ENCODE measurements at places on chromosomes 6 and 20.

GRCh38 chr20:21643417-21643816 is 62.0 kb upstream of the PAX1 start:
- DNase-seq, result no peak

DNA sequence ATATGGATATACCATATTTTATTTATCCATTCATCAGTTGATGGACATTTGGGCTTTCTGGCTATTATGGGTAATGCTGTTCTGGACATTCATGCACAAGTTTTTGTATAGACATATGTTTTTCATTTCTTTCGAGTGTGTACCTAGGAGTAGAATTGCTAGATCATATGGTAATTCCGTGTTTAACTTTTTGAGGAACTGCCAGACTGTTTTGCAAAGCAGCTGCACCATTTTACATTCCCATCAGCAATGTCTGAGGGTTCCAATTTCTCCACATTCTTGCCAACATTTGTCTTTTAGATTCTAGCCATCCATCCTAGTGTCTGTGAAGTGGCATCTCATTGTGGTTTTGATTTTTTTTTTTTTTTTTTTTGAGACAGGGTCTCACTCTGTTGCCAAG is 20.8 kb downstream of the SRC start:
- no peak for DNase-seq

DNA sequence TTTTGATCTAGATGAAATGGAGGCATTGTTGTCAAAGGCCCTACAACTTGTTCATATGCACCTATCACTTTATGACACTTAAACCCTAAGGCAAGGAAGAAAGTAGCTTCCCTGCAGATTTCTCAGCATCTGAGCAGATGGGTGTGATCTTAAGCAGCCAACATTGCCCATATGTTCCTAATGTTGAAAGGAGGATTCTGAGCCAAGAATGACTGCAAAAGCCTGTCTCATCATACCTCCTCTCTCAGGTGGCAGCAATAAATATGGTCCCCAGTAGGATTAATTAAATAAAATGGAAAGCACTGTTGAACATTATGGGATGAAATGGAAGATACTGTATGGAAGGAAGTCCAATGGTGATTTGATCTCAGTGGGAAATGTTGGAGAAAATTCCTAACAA is 538.1 kb upstream of the MAN1A1 start:
- no peak for DNase-seq

GRCh38 chr6:36758516-36759147 is 61.0 kb downstream of the RAB44 start:
- no peak for DNase-seq

GRCh38 chr20:24131281-24131680 is 142.7 kb upstream of the GGTLC1 start:
- DNase-seq, result peak; percentile 91

DNA sequence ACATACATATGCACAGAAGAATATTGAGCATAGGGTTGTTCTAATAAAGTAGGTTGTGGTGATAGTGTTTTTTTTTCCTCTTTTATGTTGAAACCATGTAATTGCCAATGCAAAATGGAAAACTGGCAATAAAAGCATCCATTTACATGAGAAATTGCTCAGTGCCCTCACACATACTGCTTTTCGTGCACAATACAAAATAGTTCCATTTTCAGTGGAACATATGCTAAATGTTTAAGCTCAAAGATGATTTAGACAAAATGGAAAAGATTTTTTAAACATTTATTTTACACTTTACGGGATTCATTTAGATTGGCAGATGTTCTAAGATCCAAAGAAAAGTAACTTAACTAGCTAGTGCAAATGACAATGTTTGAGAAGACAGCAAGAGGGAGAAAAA is 678.1 kb upstream of the MANEA start:
- DNase-seq, result no peak

- no peak for DNase-seq
Observed at GRCh38 chr6:143357561-143358255, 92.8 kb downstream of the ADAT2 start.

GRCh38 chr6:169795196-169795595 is 43.8 kb downstream of the ERMARD start:
- DNase-seq, result no peak

DNA sequence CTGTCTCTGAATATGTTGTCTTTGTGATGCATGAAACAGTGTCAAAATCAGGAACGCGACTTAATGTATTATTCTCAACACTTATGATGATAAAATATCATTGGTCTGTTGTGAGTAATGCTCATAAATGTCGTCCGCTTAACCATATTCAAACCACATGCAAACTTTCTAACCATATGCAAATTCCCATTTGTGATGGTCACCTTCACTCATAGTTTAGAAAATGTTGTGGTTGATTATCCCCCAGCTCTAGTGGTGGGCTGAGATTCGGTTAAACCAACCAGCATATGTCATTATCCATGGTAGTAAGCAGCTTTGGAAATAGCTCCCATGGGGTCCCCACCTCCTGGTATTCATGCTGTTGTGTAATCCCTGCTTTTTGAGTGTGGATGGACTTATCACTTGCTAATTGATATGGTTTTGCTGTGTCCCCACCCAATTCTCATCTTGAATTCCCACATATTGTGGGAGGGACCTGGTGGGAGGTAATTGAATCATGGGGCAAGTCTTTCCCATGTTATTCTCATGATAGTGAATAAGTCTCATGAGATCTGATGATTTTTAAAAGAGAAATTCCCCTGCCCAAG is 360.0 kb upstream of the TSHZ2 start:
- DNase-seq, result no peak

DNA sequence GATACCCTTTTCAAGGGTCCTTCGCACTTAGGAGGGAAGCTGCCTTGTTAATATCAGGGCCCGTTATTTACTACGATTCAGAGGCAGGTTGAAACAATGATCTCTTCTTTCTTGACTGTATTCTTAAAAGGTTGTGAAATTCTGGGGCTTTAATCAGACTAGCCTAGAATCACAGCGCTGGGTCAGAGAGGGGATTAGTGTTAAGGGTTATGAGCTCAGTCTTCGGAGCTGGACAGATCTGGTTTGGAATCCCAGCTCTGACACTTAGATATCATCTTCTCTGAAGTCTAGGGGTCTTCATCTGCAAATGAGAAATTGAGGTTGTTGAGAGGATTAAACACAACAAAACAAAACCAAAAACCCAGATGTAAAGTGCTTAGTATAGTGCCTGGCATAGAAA is 77.4 kb downstream of the CD83 start:
- DNase-seq, result no peak

- no peak for DNase-seq
Observed at GRCh38 chr6:159646733-159647132, 46.3 kb downstream of the SOD2 start.

DNA sequence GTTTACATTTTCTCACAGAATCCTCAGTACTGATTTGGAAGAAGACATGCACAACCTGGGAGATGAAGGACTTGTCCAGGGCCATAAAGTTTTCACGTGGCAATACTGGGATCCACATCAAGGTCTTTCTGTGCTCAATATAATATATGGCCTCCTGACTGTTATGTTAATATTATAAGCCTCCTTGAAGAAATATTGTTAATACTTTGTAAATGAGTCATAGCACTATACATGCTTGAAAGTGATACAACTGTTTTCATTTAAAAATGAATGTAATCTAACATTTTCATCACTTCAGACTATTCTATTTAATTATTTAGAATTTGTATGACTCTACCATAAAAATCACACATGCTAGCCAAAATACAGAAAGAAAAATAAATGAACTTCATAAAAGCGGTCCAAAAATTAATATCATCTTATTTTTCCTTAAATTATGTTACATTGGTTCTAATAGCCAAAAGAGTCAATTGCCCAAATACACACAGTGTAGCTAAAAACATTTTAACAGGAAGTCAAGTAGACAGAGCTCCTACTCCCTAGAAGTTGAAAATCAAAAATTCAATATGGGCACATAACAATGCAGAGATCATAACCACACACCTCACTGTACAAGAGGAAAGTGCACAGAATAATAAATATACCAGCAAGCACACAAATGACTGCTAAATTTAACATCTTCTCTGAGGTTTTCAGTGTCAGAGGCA is 188.0 kb upstream of the HDDC2 start:
- no peak for DNase-seq

GRCh38 chr20:32918751-32919150 is 60.0 kb downstream of the EFCAB8 start:
- no peak for DNase-seq

DNA sequence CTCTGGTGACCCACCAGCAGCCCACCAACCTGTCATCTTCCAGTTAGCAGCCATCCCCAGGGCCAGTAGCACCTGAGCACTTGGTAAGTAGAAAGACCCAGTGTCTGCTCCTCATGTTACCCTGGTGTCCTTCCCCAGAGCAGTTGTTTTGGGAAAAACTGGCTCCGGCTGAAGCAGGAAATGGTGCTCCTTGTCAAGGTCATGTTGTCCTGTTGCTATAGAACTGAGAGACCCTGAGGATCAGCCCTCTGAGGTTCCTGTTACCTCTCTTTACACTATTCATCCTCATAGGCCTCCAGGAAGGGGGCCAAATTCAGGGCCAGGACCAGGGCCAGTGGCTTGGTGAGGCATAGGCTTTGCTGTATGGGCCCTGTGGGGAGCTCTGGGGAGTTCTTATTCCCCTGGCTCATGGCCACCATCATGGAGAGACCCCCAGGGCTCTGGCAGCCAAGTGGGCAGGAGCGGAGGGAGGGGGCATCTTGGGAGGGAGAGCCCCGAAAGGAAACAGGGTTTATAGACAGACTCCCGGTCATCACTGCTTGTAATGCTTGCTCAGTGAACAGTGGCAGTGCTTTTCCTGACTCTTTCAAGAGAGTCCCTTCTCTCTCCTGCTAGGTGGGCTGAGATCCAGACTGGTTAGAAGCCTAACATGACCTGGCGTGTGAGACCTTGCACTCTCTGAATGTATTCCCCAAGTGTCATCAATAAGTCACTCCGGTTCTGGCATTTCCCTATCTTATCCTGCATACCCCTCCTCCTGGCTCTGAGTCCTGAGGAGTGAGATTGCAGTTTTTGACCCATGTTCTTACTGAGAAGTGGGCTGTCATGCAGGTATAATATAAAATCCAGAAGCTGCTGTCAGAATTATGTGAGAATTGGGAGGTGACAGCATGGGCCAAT is 50.7 kb downstream of the PPARD start:
- DNase-seq, result no peak

DNA sequence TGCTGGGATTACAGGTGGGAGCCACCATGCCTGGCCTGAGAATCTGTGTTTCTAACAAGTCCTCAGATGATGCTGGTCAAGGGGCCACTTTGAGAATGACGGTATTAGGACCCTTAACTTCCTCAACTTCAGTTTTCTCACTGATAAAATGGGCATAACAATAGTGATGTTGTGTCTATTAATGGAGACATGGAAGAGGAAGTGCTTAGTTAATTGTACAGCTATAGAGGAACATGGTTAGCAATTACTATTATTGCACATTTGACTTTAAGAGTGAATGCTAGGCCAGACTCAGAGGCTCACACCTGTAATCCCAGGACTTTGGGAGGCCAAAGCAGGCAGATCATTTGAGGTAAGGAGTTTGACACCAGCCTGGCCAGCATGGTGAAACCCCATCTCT is 12.7 kb downstream of the DPPA5 start:
- DNase-seq, result no peak

DNA sequence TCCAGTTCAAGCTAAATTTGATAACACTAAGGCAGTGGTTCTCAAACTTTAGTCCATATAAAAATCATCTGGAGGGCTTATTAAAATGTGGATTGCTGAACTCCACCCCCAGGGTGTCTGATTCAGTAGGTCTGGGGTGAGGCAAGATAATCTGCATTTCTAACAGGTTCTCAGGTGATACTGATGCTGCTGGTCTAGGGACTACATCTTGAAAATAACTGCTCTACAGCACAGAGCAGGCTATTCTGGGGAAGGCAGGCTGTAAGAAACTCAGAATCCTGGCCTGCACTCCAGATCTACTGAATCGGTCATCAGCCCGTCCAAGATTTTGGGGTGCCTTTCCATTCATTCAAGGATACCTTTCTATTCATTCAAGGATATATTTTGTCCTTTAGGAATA is 11.5 kb downstream of the CALHM5 start:
- DNase-seq, result peak; percentile 72

- peak; percentile 81 for DNase-seq
Observed at GRCh38 chr6:30836431-30836866, 47.9 kb upstream of the DDR1 start.

GRCh38 chr20:8082025-8082424 is 50.0 kb upstream of the PLCB1 start:
- peak; percentile 29 for DNase-seq

DNA sequence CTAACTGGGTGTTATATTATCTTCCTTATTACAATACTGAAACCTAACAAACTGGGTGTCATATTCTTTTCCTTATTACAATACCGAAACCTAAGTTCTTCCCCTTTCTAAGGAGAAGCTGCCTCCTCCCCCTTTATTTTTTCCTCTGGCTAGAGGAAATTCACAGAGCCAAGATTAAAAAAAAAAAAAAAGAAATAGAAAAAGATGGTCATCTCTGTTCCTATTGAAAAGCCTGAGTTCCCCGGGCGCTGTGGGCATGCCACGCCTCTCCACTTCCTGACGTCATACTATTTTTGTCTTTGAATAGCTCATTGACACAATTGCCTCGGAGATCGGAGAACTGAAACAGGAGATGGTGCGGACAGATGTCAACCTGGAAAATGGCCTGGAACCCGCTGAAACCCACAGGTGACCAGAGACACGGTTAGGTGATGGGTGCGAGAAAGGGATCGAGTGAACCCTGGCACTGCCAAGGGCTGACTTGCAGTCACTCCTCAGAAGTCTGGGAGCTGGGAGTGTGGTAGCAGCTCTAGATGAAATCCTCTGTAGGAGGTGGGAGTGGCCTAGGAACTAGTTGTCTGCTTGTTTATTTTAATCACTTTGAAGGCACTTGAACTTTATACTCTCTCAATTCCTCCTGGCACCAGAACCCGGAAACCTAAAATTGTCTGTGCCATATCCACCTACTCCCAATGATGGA is 82.2 kb upstream of the NAA20 start:
- peak; percentile 32 for DNase-seq

DNA sequence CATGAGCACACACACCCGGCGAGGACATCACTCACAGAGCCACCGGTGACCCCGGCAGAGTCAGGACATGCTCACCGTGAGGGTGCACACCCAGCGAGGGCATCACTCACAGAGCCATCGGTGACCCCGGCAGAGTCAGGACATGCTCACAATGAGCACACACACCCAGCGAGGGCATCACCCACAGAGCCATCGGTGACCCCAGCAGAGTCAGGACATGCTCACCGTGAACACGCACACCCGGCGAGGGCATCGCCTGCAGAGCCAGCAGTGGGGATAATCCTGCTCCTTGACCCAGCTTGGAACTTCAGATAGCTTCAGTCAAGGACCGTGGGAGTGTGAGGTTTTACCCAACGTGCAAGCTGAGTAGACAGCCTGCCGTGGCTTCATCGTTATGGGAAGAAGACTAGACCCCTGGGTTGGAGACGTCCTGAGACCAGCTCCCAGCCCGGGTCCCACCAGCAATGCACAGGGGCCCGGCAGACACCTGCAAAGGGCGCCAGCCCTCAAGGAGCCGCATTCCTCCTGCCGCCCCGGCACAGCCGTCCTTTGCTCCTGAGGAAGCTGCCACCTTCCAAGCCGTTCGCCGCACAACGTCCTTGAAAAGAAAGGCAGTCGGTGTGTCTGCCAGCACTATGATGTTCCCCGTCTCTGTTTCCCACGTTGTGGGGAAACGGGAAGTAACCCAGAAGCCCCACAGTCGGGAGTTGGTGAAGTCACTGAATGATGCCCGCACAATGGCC is 192.3 kb downstream of the DLL1 start:
- DNase-seq, result no peak

GRCh38 chr20:29878777-29879442 is 1378.6 kb upstream of the DEFB115 start:
- no peak for DNase-seq

GRCh38 chr6:149446791-149447376 is 37.9 kb downstream of the ZC3H12D start:
- no peak for DNase-seq

All from trophoblast cell (in vitro differentiated cells and primary cell).